ENCODE measurements at places on chromosomes 1 and 21. TPM values are rescaled to one million over a fixed set of nuclear protein-coding genes. Genes with fewer than 3 reads are reported as not detected.

- no peak for DNase-seq
- no peak overlapping the region for H3K4me3 ChIP-seq
- H3K27ac ChIP-seq: no peak overlapping the region
- H3K4me1 ChIP-seq: no peaks in the 10 kb centered on the region
- H3K36me3 ChIP-seq: no peaks in the 10 kb centered on the region
Observed at GRCh38 chr1:100670083-100670482, 49.5 kb upstream of the VCAM1 start.

The SLC45A3 gene
- total RNA-seq: 0.53 TPM

GRCh38 chr1:119222271-119222670 is 81.8 kb upstream of the WARS2 start:
- H3K4me3 ChIP-seq: no peak overlapping the region
- peaks cover 3% of the 10 kb centered on the region for H3K36me3 ChIP-seq
- no peaks in the 10 kb centered on the region for H3K27me3 ChIP-seq
- no peak for DNase-seq
- no peak overlapping the region for H3K27ac ChIP-seq

DNA sequence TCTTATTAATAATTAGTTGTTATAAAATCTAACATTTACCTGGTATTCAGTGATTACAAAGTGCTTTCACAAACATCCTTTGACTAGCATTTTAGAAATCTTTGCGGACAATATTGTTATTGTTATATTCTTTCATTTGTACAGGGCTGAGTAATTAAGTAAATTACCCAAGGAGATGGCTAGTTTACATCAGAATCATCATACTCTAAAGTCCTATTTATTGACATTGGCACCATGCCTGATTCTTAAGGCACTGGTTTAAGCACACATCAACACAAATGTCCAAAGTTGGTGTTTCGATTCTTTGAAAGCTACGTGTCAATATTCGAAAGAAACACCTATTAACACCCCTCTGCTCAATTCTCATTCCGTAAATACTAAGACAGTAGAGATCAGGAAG is 424.6 kb upstream of the CHRM3 start:
- H3K27me3 ChIP-seq: no peaks in the 10 kb centered on the region
- H3K27ac ChIP-seq: no peak overlapping the region
- H3K4me1 ChIP-seq: no peaks in the 10 kb centered on the region
- no peaks in the 10 kb centered on the region for H3K36me3 ChIP-seq
- H3K4me3 ChIP-seq: no peak overlapping the region
- no peak for DNase-seq

DNA sequence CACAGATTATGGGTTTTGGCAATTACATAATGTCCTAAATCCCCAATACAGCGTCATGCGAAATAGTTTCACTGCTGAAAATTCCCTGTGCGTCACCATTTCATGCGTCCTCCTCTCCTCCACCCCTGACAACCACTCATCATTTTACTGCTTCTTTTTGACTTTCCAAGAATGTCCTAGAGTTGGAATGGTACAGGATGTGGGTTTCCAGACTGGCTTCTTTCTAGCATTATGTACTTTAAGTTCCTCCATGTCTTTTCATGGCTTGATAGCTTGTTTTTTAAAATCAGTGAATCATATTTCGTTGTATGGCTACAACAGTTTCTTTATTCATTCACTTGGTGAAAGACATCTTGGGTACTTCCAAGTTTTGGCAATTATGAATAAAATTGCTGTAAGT is 7.4 kb downstream of the NBPF3 start:
- H3K36me3 ChIP-seq: peaks cover 4% of the 10 kb centered on the region
- no peak overlapping the region for H3K27ac ChIP-seq
- no peak overlapping the region for H3K4me3 ChIP-seq
- no peak for DNase-seq
- peaks cover 8% of the 10 kb centered on the region for H3K4me1 ChIP-seq
- no peaks in the 10 kb centered on the region for H3K27me3 ChIP-seq

- no peak overlapping the region for H3K4me3 ChIP-seq
- H3K27me3 ChIP-seq: no peaks in the 10 kb centered on the region
- H3K36me3 ChIP-seq: no peaks in the 10 kb centered on the region
- no peak overlapping the region for H3K27ac ChIP-seq
- no peaks in the 10 kb centered on the region for H3K4me1 ChIP-seq
Observed at GRCh38 chr1:228882041-228882770, 146.9 kb downstream of the RHOU start.

The MANEAL gene
- total RNA-seq: 1.0 TPM

The TMPRSS15 gene
- total RNA-seq: not detected

GRCh38 chr1:209652873-209653401 is 712 bp upstream of the LAMB3 start:
- H3K27ac ChIP-seq: no peak overlapping the region
- H3K27me3 ChIP-seq: no peaks in the 10 kb centered on the region
- peaks cover 53% of the 10 kb centered on the region for H3K4me1 ChIP-seq
- DNase-seq: peak; percentile 84

The SCCPDH gene
- 28.6 TPM for total RNA-seq

DNA sequence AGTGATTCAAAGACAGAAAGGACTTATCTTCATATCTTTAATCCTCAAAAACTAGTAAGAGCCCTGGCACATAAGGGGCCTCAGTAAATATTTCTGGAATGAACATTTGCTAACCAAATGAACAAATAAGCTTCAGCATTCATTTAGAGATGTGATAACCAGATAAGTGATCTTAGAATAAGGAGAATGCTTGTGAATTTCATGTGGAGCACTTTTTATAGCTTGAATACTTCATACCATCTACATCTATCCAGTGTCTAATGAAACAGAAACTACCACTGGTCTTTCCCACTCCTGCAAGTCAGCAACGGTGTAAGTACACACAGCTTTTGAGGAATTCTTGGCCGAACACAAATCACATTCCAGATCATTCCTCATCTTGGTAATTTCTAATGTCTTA is 38.5 kb downstream of the EDEM3 start:
- H3K27ac ChIP-seq: no peak overlapping the region
- H3K4me1 ChIP-seq: no peaks in the 10 kb centered on the region
- H3K27me3 ChIP-seq: no peaks in the 10 kb centered on the region
- no peak overlapping the region for H3K4me3 ChIP-seq
- H3K36me3 ChIP-seq: peaks cover 32% of the 10 kb centered on the region
- DNase-seq: no peak

- peak overlapping the region; percentile 27 for H3K27ac ChIP-seq
- peaks cover 47% of the 10 kb centered on the region for H3K4me1 ChIP-seq
- peaks cover 7% of the 10 kb centered on the region for H3K36me3 ChIP-seq
- peak; percentile 67 for DNase-seq
- no peaks in the 10 kb centered on the region for H3K27me3 ChIP-seq
Observed at GRCh38 chr1:8962812-8963530, 17.3 kb downstream of the CA6 start.

DNA sequence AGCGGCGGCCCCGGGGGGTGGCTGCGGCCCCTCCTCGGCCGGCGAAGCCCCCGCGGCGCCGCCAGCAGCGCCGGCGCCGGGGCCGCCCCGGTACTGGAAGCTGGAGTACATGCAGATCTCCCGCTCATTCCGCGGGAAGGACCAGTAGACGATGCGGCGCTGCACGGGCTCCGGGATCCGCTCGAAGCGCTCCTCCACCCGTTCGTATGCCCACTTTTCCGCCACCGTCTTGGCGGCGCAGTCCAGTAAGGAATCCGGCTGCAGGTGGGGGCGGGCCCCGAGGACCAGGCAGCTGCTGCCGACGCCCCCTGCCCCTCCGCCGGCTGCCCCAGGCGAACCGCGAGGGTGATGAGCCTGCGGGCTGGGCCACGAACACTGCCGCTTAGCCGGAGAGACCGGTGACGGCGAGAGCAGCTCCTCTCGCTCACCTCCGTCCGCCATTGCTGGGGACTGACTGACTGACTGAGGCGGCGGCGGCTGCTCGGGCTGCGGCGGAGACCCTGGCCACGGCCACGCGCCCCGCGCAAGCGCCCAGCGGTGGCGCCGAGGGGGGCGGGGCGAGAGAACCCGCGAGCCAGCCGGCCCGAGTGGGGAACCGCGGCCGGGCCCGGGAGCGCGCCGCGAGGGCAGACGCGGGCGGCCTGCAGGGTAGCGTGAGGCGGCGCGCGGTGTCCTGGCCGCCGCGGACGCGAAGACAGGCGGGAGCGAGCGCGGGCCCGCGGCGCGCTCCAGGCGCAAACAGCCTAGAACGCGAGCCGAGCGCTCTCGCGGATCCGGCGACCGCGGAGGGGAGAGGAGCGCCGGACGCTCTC is at the start of gene ZSWIM5:
Gene ZSWIM5, minus strand, starts transcription at position 696 of the 812 bp plus-strand sequence. Its CDS starts 255 bp downstream, at position 441.
- H3K27ac ChIP-seq: peak within 1 kb of the TSS; percentile 87
- peak; percentile 75 for DNase-seq
- peaks cover 18% of the 10 kb centered on the region for H3K27me3 ChIP-seq
- peaks cover 33% of the 10 kb centered on the region for H3K4me1 ChIP-seq
- H3K36me3 ChIP-seq: no peaks in the 10 kb centered on the region

- no peak overlapping the region for H3K4me3 ChIP-seq
- H3K27ac ChIP-seq: no peak overlapping the region
- peaks cover 11% of the 10 kb centered on the region for H3K4me1 ChIP-seq
- peaks cover 33% of the 10 kb centered on the region for H3K27me3 ChIP-seq
- H3K36me3 ChIP-seq: peaks cover 3% of the 10 kb centered on the region
Observed at GRCh38 chr21:36744190-36744559, 45.3 kb downstream of the SIM2 start.

- peak overlapping the region; percentile 81 for H3K27ac ChIP-seq
- H3K36me3 ChIP-seq: peaks cover 34% of the 10 kb centered on the region
- peaks cover 77% of the 10 kb centered on the region for H3K4me1 ChIP-seq
- no peak for DNase-seq
- peak overlapping the region; percentile 30 for H3K4me3 ChIP-seq
- no peaks in the 10 kb centered on the region for H3K27me3 ChIP-seq
Observed at GRCh38 chr1:64934115-64934877, 32.1 kb downstream of the JAK1 start.

- no peak overlapping the region for H3K4me3 ChIP-seq
- H3K27ac ChIP-seq: no peak overlapping the region
- DNase-seq: no peak
- peaks cover under 1% of the 10 kb centered on the region for H3K27me3 ChIP-seq
- no peaks in the 10 kb centered on the region for H3K36me3 ChIP-seq
Observed at GRCh38 chr1:204331275-204331674, 28.5 kb downstream of the PLEKHA6 start.

- H3K27ac ChIP-seq: no peak overlapping the region
- H3K4me3 ChIP-seq: no peak overlapping the region
- H3K27me3 ChIP-seq: peaks cover 2% of the 10 kb centered on the region
- no peak for DNase-seq
- no peaks in the 10 kb centered on the region for H3K4me1 ChIP-seq
Observed at GRCh38 chr1:216205176-216205575, 218.1 kb downstream of the USH2A start.

The C1orf167 gene
- total RNA-seq: not detected

DNA sequence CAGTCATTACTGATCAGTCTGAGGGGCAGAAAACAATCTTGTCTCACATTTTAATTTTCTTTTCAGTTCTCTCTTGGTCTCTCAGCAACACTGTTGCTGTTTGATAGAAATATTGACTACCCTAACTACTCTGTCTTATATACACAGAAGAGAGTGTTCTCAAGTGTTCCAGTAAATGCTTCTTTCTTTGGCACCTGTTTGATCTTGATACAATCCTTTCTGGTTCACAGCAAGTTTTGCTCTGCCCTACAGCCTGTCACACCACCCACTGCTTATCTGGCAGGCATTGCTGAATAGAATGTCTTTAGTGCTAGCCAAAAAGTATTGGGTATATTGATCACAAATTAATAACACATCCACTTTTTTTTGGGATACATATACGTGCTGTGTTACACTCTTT is 75.7 kb upstream of the WLS start:
- H3K4me1 ChIP-seq: no peaks in the 10 kb centered on the region
- no peak overlapping the region for H3K27ac ChIP-seq
- no peak overlapping the region for H3K4me3 ChIP-seq
- no peak for DNase-seq

The PTPRU gene
- total RNA-seq: 0.89 TPM

DNA sequence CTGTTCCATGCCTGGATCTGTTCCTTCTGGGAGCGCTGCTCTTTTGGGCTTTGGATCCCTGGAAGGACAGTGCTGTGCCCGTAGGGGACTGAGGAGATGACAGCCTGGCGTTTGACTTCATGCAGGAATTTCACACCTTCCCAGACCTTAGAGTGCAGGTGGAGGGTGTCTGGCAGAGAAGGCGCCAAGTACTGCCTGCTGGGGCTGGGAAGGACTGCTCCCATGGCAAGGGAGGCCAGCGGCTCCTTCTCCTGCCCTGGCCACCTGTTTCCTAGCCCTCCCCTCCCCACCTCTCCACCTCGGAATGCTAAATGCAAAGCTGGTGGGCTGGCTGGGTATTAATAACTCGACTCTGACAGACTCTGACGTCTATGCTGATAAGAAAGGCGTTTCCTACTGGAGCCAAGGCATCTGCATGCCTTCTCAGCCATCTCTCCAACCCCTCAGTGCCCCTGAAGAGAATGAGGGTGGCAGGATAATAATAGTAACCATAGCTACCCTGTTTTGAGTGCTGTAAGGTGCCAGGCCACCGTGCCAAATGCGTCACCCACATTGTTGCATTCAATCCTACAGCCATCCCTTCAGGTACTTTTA is 17.5 kb upstream of the PDIK1L start:
- peaks cover 4% of the 10 kb centered on the region for H3K4me1 ChIP-seq
- no peaks in the 10 kb centered on the region for H3K36me3 ChIP-seq
- H3K27me3 ChIP-seq: peaks cover 14% of the 10 kb centered on the region
- H3K4me3 ChIP-seq: no peak overlapping the region

The ELF3 gene
- 0.30 TPM for total RNA-seq

- peaks cover 35% of the 10 kb centered on the region for H3K36me3 ChIP-seq
- H3K27ac ChIP-seq: peak within 1 kb of the TSS; percentile 96
- H3K4me3 ChIP-seq: peak within 1 kb of the TSS; percentile 95
- H3K27me3 ChIP-seq: peaks cover 9% of the 10 kb centered on the region
Observed at GRCh38 chr1:119711804-119712341, at the start of gene PHGDH. TSS of gene PHGDH (plus strand) at chr1:119711934. CDS start at chr1:119712023, 89 bp downstream.

DNA sequence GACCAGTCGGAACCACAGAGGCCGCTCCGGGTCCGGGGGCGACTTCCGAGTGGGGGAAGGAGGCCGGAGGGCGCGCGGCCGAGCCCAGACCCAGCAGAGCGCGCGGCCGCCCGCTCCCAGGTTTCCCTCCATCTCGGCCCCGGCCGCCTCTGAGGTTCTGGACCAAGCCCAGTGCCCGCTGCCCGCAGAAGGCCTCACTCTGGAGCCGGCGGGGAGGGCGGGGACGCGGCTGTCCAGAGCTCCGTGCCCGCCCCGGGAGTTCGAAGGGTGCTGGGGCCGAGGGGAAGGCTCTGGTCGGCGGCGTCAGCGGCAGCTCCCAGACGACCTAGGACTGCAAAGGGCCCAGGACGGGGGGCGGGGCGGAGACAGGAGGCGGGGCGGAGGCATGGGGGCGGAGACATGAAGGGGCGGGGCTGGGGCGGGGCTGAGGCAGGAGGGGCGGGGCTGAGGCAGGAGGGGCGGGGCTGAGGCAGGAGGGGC is 48.0 kb upstream of the SLC19A1 start:
- peaks cover 16% of the 10 kb centered on the region for H3K27me3 ChIP-seq
- no peak overlapping the region for H3K27ac ChIP-seq
- peaks cover 11% of the 10 kb centered on the region for H3K36me3 ChIP-seq
- H3K4me3 ChIP-seq: peak overlapping the region; percentile 36
- peaks cover 16% of the 10 kb centered on the region for H3K4me1 ChIP-seq

- H3K36me3 ChIP-seq: no peaks in the 10 kb centered on the region
- DNase-seq: no peak
- no peaks in the 10 kb centered on the region for H3K27me3 ChIP-seq
- no peak overlapping the region for H3K27ac ChIP-seq
Observed at GRCh38 chr1:43304314-43304681, 3.5 kb downstream of the TIE1 start.

Data from activated CD4-positive, alpha-beta T cell treated with anti-CD3 and anti-CD28 coated beads for 36 hours (primary cell).